ENCODE measurements at places on chromosomes 11 and 22. TPM values are rescaled to one million over a fixed set of nuclear protein-coding genes. Genes with fewer than 3 reads are reported as not detected.

DNA sequence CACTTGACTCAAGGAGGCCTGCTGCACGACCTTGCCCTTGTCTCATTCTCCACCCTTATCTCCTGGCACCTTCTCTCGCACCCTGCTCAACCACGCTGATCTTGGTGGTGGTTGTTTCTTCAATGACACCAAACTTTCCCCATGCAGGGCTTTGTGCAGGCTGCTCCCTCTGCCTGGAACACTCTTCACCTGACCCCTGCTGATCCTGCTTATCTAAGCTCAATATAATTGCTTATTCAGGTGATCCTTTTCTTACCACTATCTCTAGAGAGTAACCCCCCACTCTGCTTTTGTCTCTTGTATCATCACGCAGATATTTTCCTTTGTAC lies 604.4 kb downstream of the BUD13 start:
- no peak for DNase-seq

ATP5MG gene
- 704 TPM for polyA plus RNA-seq

TST gene
- 1.4 TPM for polyA plus RNA-seq

GLB1L3 gene
- polyA plus RNA-seq: 4.9 TPM

DNA sequence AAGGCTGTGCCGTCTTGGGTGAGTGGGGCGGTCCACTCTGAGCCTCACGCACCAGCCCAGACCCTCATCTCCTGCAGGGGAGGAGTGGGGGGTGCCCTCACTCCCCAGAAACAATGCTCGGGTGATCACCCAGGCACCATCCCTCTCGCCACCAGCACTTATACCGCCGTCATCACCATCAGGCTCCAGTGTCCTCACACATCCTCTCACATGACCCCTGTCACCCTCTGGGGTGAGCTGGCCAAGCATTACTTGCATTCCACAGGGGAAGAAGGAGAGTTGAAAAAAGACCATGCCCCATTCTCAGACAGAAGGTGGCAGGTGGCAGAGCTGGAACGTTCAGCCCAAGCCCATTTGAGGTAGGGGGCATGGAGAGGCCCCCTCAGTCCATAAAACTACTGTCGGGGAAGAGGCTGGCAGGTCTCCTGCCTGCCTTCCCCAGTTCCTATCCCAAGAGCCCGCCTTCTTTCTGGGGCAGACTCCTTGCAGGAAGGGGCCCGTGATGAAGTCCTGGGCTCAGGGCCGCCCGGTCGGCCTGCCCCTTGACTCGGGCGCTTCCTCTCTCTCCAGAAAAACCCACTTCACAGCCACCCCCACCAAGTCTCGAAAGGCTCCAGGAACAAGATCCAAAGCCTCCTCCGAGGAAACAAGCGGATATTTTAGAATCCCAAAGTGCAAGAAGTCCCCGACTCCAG lies 153.3 kb downstream of the DSCAML1 start:
- no peak for DNase-seq

DNA sequence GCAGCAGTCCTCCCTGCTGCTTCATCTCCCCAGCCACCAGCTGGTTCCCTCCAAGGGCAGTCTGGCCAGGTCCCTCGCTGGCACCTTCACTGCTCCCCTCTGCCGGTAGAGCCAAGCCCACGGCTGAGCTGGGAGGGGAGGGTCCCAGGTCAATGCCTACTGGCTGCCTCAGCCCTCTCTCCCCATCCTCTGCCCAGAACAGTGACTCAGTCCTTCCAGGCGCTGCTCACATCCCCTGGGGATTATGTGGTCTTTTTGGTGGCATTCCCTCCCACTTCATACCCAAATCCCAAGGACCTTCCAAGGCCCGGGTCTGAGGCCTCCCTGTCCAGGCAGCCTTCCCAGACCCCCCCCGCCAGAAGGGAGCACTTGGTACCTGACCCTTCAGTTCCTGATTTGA lies 44.9 kb downstream of the WNT7B start:
- DNase-seq: no peak

DNA sequence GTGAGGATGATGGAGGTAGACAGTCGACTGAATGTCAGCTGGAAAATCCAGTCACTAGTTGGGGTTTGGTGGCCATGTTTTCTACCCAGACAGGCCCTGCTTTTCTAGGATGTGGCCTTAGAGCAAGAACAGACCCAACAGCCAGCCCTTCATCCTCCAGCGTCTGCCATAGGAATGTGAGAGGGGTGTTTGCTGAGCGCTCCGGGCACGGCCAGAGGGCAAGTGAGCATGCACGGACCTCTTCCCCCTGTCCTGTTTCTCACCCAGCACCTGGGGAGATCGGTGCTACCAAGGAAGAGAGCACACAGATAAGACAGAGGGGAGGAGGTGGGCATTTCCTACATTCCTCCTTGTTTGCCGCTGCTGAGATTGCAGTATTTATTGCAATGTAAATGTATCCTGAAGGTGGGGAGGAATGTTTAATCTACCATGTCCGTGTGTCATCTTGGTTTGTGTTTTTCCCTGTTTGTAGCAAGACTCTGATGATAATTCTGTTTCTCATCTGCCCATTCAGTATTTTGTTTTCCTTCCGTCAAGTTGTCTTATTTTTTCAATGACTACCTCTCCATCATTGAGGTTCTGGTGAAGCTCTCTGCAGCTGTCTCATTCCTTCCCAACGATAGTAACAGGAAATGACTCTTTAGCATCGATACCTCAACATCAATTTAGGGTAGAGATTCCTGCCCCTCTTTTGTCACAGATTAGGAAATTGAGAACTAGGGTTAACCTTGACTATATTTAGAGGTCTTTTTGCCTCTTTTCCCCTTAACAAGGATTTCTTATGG lies 4.9 kb upstream of the ATF4 start:
- DNase-seq: no peak

GLYAT gene
- not detected for polyA plus RNA-seq

DNA sequence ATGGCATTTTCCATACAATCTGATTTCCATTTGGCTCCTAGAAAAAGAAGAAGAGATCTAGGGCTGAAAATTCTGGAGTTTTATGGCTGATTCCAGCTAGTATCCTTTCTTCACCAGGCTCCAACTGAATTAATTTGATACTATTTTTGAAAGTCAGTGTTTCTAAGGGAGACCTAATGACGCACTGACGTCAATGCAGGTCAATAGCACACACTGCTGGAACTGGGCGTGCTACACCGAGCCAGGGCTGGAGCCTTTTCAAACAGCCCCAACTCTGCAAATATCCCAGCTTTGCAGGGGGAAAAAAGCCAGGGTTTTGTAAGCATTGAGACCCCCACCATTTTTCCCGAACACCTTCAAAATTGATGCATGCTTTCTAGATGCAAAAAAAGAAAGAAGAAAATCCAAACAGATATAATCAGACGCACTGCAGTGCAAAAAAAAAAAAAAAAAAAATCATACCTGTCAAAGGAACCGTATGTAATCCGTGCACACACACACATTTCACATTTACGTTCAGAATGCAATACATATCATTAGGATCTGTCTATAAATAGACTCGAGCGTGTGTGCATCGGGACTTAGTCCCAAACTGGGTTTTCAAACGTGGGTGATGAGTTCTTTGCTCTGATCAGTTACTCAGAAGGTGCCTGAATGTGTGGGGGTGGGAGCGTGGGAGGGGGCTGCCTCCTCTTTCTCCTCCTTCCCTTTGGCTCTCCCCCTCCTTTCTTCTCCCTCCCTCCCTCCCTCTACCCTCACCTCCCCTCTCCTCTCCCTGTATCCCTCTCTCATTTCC lies 124.5 kb upstream of the HSD17B12 start:
- no peak for DNase-seq

DNA sequence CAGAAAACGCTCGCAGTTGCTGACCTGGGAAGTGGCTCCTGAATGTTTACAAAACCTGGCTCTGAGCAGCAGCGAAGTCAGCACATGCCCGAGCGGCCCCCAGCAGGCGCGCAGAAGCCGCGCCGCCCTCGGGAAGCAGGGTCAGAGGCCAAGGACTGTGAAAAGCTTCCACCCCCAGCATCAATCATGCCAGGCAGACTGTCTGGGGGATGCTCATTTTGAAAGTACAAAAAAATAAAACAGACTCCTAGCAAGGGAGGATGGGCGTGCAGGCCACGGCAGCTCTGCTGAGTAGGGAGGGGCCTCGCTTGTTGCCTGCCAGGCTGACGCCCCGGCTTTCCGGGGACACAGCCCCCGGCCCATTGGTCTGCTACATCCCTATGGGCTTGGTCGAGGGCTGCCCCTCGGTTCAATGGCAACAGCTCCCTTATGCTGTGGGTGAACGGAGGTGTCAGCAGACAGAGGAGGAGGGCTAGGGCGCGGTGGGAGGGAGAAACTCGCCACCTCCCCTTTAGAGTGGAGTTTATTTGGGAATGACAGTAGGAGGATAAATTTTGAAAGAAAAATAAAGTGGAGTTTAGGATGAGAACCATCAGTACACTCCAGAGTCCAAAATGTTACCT lies 37.7 kb upstream of the GNB1L start:
- DNase-seq: peak; percentile 22

GRCh38 chr22:36573815-36574363 lies 44.9 kb upstream of the EIF3D start:
- no peak for DNase-seq

DNA sequence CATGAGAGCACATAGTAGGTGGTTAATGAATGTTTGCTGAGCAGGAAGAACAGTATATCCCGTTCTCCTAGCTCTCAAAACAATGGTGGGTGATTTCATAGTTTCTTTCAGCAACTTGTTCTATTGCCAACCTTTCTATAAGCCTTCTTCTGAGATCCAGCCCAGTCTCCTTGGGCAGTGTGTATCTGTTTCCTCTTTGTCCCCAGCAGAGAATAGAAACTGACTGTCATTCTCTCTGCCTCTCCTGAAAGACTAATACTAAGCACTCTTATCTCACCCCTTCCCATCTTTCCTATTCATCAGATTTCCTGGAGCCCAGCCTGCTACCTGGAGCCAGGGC lies 272.9 kb downstream of the ST3GAL4 start:
- no peak for DNase-seq

RPS19BP1 gene
- polyA plus RNA-seq: 103 TPM

NLRP14 gene
- polyA plus RNA-seq: not detected

- no peak for DNase-seq
Measured at GRCh38 chr11:121589946-121590537, 137.3 kb upstream of the SORL1-AS1 start.

TRIM51 gene
- polyA plus RNA-seq: not detected

DRD2 gene
- not detected for polyA plus RNA-seq

DNA sequence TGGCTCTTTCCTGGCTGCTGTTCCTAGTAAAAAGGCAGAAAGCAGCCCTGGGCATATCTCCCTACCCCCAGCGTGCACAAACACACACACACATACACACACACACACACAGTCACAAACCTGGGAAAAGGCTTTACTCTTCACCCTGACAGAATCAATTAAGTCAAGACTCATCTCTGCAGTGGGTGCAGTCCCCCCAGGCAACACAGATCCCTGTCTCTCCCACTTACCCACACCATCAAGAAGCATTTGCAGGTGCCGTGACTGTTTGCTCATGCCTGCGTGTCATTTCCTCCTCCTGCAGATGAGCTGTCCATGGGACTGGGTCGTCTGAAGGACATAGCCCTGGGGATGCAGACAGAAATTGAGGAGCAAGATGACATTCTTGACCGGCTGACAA lies 28.6 kb downstream of the SNAP29 start:
- no peak for DNase-seq

CYB561A3 gene
- 49.2 TPM for polyA plus RNA-seq

CLCF1 gene
- 4.4 TPM for polyA plus RNA-seq

- DNase-seq: no peak
Measured at GRCh38 chr11:3138178-3139085, 26.7 kb downstream of the OSBPL5 start.

GRCh38 chr11:3732671-3733436 lies 61.7 kb upstream of the CHRNA10 start:
- no peak for DNase-seq

FXYD2 gene
- polyA plus RNA-seq: 3.5 TPM

CCDC90B gene
- polyA plus RNA-seq: 60.8 TPM

BATF2 gene
- not detected for polyA plus RNA-seq

DNA sequence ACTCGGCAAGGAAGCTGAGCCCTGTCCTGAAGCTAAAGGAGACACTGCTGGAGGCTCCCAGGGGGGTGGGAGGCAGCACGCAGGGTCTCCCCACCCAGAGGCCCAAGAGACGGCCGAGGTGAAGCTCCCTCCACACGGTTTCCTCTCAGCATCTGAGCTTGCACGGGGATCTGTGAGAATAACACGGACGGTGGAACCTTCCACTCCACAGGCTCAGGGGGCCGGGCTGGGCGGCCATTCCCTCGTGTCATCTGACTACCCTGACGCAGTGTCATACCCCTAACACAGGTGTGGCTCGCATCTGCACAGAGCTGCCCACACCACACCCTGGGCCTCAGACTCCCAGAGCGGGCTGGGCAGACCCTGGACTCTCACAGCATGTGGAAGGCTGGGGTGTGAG lies 409.7 kb downstream of the SHANK2 start:
- DNase-seq: no peak

- DNase-seq: no peak
Measured at GRCh38 chr11:58531865-58532341, 24.0 kb upstream of the OR5B21 start.

DNA sequence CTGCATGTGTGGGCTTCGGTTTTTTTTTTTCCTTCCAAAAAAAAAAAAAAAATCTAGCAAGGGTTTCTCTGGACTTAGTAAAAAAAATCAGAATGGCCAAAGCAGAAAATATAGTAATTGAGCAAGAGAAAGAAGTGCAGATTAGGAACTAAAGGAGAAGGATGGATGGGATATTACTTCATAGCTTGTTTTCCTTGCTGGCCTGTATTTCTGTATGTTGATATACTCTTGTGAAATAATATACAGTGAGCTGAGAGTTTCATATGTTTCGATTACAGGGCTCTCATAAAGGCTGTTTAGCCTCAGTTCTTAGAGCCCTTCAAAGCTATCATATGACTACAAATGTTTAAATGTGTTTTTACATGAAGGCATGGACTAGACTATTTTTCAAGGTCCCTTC lies 34.3 kb upstream of the NFRKB start:
- DNase-seq: no peak

GRCh38 chr11:103851166-103851651 lies 185.2 kb upstream of the DDI1 start:
- no peak for DNase-seq

DNA sequence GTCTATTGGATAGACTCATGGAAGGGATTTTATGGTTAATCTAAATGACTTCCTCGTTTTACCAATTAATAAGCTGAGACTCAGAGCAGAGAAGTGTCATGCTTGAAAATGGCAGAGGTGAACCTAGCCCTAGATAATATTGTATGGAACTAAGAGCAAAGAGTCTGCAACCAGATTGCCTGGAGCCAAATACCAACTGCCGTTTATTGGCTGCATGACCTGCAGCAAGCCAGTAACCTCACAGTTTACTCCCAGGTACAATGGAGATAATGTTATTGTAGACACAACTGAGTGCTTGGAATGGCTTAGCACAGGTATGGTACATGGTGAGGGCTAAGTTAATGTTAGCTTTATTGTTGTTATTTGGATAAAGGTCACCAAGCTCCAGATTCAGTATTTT lies 84.6 kb upstream of the FAT3 start:
- DNase-seq: no peak

GRCh38 chr22:36145881-36146280 lies 14.7 kb downstream of the APOL3 start:
- DNase-seq: no peak
